ENCODE measurements at places on chromosomes 6 and 20. TPM values are rescaled to one million over a fixed set of nuclear protein-coding genes. Genes with fewer than 3 reads are reported as not detected.

The PLG gene
- total RNA-seq, result under 0.01 TPM

The HAO1 gene
- total RNA-seq, result not detected

The HNF4A gene
- total RNA-seq, result under 0.01 TPM

The PRSS16 gene
- total RNA-seq, result not detected

The BPIFB4 gene
- not detected for total RNA-seq

The OLIG3 gene
- total RNA-seq, result not detected

The NNAT gene
- not detected for total RNA-seq

The EFCAB8 gene
- total RNA-seq, result under 0.01 TPM

Data from bladder microvascular endothelial cell (primary cell).